H1 (cell line): ENCODE measurements at places on chromosomes 5 and 9. TPM values are rescaled to one million over a fixed set of nuclear protein-coding genes. Genes with fewer than 3 reads are reported as not detected.

HOMER1 gene
- total RNA-seq, result 49.5 and 57.9 TPM in 2 replicates

- no peak for DNase-seq
Observed at GRCh38 chr9:30349526-30350513, 2034.6 kb upstream of the ACO1 start.

DNA sequence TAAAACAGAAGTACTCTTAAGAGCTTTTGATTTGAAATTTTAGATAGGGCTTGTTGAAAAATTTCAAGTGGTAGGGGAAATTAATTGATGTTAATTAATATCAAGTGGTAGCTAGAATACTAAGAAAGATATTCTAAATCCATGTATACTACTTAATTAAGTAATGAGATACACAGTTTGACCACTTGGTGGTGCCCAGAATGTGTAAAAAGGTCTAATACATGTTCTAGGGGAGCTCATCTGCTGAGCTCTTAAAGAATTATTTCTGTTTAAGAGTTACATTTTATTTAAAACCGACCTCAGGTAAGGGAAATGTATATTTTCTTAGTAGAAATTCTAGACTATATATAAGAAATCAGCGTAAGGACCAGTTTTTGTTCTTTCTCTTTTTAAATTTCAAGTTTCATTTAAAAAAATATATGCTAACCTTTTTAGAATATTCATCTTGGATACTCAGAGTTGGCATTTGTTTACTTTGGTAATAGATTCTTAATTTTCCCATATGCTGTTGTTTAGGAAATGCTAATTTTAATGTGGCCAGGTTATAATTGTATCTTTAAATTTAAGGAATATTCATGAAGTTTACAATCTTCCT is 61.5 kb downstream of the LNPEP start:
- DNase-seq, result no peak

DNA sequence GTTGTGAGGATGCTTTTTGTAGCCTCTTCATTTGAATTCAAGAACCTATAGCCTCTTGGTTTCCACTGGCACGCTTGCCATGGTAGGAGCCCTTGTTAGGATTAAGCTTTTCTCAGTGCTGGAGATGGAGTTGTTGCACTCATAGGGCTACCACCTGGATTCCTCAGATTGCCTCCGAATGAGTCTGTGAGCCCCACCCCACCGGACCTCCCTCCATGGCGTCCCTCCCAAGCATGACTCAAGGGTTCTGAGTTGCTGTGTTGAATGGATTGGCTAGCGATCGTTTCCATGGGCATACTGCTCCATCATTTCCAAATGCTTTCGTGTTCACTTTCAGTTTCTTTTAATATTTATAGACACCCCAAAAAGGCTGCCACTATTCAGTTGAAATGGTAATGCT is 69.9 kb downstream of the DAPK1 start:
- DNase-seq, result no peak

DNA sequence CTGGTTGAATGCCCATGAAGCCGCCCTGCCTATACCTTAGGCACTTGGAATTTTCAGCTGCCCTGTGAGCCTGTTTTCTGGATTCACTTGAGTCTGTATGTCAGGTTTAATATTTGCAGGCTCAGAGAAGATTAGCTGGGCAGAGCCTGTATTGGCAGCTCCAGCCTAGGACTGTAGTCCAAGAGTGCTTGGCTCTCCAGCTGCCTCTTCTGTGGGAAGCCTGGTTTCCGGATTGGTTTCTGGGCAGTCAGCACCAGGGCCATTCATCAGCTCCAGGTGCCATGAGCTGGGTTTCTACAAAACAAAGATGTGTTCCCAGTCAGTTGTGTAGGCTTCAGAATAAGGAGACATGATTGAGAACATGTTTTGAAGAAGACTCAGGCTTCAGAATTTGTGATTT is 90.1 kb downstream of the ARHGAP26 start:
- DNase-seq, result no peak

LURAP1L gene
- 1.2 and 1.6 TPM in 2 replicates for total RNA-seq

GRCh38 chr5:72596956-72597355 is 89.7 kb upstream of the ZNF366 start:
- DNase-seq, result no peak

LAMC3 gene
- total RNA-seq, result 12.3 and 13.2 TPM in 2 replicates

LCN12 gene
- 1.5 and 1.7 TPM in 2 replicates for total RNA-seq

CSF1R gene
- not detected in 2 replicates for total RNA-seq

CD180 gene
- not detected in 2 replicates for total RNA-seq

DNA sequence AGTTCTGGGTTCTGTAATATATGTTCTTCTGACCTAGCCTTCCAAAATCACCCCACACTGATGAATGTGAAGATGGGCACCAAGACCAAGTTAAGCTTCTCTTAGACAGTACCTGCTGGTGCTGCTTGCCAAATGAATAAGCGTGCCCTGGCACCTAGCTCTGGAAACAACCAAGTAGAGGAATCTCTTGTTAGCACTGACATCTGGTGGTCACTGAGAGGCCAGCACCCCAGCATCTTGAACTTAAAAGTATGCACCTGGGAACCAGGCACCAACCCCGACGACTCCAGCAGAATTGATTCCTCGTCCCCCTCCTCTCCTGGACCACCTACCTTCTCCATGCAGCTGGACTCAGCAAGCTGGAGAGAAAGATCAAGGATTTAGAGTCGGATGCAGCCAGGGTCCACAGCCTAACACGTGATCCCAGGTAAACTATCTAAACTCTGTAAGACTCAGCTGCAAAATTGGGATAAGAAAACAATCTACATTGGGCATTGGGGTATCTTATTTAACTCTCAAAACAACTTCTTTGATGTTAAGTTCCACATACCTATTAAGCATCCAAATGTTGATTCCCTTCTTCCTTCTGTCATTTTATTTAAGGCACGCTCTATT is 89.8 kb downstream of the SLC1A3 start:
- peak; percentile 77 for DNase-seq

RAB3C gene
- total RNA-seq, result 18.3 and 19.6 TPM in 2 replicates

DNA sequence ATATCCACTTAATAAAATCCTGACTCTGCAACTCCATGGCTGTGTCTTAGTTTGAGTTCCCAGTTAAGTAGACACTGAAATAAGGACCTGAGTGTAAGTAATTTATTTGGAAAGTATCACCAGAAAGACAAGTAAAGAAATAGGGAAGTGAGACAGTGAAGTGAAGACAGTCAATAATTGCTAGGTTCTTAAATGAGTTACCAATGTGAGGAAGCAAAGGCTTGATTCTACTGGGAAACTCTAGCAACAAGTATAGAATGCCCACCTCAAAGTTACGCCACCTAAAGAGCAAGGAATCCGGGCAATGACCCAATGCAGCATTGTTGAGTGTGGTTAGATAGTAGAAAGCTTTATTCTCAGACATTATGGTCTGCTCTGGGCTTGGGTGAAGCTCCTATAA is 383.9 kb downstream of the TLR4 start:
- no peak for DNase-seq

SPINK6 gene
- not detected in 2 replicates for total RNA-seq

- no peak for DNase-seq
Observed at GRCh38 chr5:131005963-131006684, 158.9 kb downstream of the HINT1 start.

DNA sequence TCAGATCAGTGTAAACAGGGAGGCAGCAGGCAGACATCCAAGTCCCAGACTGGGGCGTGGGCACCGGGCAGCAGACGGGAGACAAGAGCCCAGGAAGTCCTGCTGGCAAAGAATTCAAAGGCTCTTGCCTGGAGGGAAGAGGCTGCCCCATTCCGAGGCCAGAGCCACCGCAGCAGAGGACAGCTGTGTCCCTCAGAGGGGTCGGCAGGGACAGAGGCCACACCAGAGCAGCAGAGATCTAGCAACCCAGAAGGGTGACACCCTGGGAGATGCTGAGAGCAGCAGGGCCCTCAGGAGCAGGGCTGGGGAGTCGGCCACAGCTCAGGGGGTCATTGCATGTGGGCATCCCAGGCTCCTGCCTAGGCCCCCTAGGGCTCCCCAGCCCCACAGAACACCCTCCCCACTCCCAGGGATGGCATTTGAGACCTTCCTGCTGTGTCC is 29.1 kb downstream of the ADAMTS2 start:
- no peak for DNase-seq

DNA sequence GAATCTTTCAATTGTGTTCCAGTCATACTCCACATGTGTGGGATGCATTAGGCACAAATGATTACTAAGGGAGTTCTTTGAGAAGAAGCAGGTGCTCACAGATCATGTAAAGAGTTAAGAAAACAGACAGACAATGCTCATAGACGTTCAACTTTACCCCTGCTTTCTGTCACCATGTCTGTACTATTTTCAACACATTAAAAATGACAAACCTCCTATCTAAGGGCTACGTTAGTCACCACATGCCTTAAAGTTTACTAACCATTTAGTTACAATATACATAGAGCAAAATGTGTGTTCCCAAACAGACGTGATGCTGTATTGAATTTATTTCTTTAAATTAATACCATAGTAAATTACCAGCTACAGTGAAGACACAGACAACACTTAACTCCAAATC is 435.9 kb downstream of the HCN1 start:
- no peak for DNase-seq

DNA sequence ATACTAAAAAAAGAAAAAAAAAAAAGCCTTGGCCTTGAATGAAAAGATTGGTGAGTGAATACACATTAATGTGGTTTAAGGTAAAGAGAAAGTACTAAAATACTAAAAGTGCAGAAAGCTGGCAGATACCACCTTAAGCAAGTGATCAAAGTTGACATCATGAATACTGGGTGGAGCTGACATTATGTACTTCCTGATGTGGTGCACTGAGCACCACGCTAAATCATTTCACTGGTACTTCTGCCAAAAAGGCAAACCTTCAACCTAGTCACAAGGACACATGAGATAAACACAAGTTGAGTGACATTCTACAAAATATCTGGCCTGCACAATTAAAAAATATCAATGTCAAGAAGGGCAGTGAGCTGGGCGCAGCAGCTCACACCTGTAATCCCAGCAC is 33.8 kb upstream of the PANK3 start:
- no peak for DNase-seq

DNA sequence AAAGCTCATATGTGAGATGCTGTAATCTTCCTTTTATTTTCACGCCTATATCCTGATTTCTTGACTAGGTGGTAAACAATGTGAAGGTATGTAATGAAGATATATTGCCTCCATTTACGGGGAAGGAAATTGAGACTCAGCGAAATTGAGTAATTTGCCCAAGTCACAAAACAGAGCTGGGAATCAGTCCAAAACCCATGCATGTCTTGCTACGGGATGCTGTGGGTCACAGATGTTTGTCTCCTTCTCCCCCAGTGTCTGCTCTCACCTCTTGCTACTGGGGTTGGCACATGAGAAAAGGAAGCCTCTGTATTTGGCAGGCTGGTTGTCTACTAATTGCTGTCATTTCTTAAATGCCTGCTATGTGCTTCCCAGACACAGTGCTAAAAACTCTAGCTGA is 53.7 kb upstream of the TEX48 start:
- DNase-seq, result no peak

- no peak for DNase-seq
Observed at GRCh38 chr5:154190595-154191304, at the start of gene GALNT10. Gene GALNT10 (plus strand): TSS chr5:154190733. CDS start chr5:154190867, 134 bp downstream.

DNA sequence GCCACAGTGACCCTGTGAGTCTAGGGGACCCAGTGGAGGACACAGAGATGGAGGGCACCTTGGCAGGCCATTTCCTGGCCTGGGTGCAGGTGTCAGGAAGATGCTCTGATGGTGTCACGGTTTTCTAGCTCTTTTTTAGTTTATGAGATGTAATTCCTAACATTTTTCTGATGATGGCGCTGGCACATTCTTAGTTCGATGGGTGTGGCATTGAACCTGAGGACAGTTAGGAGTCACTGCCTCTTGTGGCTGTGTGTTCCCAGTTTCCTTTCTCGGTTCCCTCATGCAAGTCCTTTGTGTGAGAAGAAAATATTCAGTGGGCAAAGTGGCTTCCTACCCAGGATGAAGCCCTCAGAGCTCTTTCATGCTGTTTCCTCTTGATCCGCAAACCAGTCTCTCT is 129.4 kb upstream of the ICE1 start:
- no peak for DNase-seq

DNA sequence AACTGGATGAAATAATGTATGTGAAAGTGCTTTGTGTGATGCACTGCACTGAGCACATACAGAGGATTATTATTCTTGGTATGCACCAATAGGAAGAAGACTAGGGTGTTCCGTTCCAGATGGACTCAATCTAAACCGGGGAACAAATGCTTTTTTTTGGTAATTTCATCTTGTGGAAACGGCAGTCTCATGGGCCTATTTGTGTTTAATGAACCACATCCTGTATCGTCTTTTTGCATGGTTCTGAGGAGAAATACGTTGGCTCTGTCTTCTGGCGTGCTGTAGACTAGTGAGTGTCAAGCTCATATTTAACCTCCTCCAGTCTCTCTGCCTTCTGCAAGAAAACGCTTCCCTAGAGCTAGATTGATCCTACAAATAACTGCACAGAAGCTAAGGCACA is 30.0 kb downstream of the TRIM32 start:
- DNase-seq, result no peak

F2RL1 gene
- 23.2 and 23.5 TPM in 2 replicates for total RNA-seq

- no peak for DNase-seq
Observed at GRCh38 chr9:81314490-81314889, 374.9 kb downstream of the TLE1 start.

PCDHB6 gene
- 0.17 and 0.28 TPM in 2 replicates for total RNA-seq

CLIC3 gene
- not detected in 2 replicates for total RNA-seq

- DNase-seq, result no peak
Observed at GRCh38 chr5:171680485-171680884, 105.1 kb upstream of the SMIM23 start.

DNA sequence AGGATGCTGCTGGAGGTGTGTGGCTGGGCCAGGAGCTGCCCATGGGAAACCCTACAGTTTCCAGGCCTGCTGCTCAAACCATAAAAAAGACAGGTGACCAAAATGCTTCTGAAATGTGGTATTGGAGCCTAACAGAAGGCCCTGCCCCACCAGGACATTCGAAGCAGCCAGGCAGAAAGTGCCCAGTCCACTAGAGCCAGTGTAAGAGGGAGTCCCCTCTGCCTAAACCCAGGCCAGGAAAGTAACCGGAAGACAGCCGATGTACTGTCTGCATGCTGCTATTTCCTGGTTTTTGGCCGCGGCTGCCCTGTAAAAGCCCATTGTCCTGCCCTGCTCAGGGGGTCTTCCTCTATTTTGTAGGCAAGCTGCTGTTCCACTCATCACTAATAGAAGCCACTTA is 150.7 kb upstream of the IRX2 start:
- no peak for DNase-seq

DNA sequence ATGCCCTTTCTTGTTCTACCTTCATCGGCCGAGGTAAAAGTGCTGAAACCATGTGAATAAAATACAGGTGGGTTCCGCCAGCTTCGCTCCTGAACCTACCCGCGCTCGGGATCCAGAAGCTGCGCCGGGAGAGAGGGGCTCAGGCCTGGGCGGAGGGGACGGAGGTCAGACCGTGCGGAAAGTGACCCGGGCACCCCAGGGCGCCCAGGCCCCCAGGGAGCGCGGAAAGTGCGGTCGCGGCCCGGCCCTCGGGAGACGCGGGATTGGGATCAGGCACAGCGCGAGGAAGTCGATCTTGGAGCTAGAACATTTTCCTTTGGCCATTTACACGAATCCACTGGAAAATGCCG is 329 bp downstream of the SYK start:
- no peak for DNase-seq
